ENCODE measurements at places on chromosomes 7 and 10.
A peak's percentile ranks its signal among the peaks of the same experiment; 100 is the strongest.

GRCh38 chr7:99402854-99403253 is 5.5 kb downstream of the PDAP1 start:
- no peak for DNase-seq

DNA sequence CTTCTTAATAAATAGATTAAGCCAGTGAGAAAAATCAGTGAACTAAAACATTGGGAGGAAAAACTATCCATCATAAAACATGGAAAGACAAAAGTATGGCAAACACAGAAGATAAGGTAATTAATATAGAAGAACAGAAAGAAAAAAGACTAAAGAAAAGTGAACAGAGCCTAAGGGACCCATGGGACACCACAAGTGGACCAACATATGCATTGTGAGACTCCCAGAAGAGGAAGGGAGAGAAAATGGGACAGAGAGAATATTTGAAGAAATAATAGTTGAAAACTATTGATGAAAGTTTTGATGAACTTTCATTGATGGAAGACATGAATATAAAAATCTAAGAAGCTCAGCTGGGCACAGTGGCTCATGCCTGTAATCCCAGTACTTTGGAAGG is 71.3 kb downstream of the ZNF783 start:
- DNase-seq: no peak

GRCh38 chr10:74081192-74081803 is 69.3 kb downstream of the AP3M1 start:
- DNase-seq: peak; percentile 34

DNA sequence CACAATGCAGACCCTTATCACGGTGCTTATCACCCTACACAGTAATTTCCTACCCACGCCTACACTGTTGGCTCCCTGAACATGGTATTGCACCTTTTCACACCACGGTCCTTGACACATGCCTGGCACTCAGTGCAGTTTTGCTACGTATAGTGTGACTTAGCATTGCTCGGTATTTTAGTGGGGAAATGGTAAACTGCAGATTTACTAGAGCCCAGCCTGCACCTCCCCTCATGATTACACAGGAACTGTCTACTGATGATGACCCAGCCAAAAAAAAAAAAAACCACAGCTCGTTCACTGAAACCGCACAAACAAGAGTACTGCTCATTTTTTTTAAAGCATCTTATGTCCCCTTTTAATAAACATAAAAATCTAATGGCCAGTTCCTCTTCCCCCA is 124.2 kb upstream of the ZNF746 start:
- DNase-seq: no peak

DNA sequence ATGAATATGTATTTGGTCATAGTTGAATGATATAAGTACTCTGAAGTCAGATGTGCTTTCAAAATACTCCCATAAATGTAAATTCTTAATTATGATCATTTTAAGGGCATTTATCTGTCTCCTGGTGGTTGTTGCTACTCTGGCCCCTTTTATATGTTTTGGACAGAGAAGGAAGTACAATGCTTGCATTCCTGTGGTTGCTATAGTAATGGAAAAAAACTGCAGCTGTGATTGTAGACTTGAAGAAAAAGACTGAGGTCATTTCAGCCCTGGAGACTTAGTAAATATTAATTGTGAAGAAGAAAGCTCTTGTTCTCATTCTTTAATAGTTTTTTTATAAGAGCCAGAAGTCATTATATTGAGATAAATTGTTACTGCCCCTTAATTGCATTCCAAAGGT is 70.2 kb upstream of the FERD3L start:
- DNase-seq: no peak

DNA sequence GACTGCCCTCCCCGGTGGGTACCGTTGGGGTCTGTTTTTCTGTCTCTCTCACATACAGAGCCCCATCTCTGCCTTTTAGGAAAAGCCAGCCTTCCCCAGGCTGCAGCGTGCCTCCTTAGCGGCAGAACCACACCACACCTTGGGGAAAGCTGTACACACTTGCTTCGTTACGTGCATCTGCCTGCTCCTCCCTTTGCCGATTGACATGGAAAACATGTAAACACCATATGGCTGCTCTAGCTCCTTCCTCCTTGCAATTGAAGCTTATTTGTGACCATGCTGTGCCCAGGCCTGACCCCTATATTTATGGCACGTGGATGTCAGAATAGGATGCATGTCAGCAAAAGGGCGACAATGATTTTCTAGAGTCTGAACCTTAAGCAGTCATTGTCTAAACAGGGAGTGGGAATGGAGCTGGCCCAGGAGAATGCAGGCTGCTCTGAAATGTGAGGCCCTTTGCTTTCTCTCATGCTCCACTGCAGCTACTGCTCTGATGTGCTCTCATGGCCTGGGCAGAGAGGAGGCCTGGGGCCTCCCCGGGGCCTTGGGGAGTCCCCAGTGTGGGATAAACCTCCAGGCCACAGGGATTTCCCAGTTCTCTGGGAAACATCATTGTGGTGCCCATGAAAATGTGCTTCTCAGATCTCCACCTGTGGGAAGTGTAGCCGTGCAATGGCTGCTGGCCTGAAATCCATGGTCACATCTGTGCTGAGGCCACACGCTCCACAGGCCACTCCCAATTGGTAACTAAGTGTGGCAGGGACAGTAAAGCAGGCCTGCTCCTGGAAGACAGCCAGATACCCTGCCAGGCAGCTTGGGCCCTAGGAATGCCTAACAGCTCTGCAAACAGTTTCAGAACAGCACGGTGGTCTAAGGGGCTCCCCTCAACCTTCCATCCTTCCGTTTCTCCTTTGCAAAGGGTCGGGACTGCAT is 18.6 kb downstream of the PDE6C start:
- DNase-seq: no peak

DNA sequence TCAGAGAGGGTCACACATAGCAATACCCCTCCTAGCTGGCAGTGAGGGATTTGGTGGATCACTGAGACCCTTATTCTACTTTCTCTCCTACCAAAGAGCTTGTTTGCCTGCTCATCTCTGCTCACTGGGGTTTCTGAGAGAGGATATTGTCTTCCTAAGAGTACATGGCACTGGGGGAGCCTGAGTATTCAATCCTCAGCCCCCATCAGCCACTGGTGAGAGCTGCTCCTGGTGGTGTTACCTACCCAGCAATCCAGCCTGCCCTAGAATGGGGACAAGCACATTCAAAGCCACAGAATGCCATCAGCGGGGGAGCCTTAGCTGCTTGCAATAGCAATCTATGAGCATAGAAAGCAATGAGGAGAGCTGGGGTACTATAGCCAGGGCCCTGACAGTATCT is 281.1 kb downstream of the WDR11 start:
- no peak for DNase-seq

DNA sequence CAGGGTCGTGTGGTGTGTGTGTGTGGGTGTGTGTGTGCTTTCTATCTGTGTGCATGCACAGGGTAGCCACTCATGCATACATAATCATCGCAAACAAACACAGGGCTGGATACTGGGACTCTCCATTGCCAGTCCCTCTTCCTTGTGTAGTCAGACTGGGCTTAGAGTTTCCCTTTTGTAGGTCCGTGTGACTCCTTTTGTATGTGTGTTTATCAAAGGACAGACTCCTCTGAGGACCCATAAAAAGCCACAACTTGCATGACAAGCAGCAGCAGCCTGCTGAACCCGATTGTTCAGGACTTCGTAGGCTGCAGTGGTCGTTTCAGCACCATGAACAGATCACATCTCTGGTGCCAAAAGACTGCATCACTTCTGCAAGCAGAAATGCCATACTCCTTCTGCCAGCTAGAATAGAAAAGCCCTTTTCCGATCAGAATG is 895 bp downstream of the VSTM2A start:
- no peak for DNase-seq

DNA sequence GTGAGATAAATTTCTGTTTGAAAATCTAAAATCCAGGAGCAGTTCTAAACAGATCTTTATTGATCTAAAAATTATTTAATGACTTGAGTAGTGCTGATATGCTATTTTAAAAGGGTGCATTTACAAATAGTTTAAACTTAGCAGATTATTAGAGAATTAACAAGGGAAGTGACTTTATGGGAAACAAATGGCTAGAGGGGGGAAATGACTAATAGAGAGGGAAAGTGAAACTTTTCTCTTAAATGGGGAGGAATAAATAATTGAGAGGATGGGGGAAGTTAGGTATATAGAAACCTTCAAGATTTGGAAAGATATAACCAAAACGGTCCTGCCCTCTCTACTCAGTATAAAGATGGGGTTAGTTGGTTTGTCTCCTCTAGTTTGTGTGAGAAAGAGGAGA is 90.1 kb upstream of the ARMC3 start:
- no peak for DNase-seq

DNA sequence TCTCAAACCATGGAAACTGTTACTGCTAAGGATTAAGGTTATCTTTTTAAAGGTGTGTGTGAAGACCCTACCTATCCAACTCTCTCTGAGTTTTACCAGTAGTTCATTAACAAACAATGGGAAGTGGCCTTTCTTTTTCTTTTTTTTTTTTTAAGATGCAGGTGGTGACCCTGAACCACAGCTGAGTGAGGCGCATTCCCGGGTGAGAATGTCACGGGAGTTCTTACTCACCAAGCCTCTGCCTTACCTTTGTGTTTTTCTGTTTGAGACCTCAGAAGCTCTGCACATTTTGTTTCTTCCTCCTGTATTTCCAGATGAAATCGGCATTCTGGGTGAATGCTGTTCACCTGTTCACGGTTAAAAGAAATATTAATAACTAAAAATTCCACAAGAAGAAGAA is 2.5 kb downstream of the VIPR2 start:
- no peak for DNase-seq

DNA sequence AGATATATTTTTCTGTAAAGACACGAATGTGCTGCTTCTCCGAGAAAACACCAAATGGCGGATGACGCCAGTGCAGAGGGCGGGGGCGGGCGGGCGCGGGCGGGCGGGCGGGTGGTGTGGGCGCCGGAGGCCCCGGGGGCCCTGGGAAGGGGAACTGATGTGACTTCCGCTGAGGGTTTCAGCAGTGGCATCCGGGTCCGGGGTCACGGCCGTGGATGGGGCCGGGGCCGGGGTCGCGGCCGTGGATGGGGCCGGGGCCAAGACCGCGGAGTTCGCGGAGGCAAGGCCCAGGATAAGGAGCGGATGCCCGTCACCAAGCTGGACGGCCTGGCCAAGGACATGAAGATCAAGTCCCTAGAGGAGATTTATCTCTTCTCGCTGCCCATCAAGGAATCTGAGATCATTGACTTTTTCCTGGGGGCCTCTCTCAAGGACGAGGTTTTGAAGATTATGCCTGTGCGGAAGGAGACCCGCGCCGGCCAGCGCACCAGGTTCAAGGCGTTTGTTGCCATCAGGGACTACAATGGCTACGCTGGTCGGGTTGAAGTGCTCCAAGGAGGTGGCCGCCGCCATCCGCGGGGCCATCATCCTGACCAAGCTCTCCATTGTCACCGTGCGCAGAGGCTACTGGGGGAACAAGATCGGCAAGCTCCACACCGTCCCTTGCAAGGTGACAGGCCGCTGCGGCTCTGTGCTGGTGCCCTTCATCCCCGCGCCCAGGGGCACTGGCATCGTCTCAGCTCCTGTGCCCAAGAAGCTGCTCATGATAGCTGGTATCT is 20.3 kb upstream of the IGF2BP3 start:
- no peak for DNase-seq

DNA sequence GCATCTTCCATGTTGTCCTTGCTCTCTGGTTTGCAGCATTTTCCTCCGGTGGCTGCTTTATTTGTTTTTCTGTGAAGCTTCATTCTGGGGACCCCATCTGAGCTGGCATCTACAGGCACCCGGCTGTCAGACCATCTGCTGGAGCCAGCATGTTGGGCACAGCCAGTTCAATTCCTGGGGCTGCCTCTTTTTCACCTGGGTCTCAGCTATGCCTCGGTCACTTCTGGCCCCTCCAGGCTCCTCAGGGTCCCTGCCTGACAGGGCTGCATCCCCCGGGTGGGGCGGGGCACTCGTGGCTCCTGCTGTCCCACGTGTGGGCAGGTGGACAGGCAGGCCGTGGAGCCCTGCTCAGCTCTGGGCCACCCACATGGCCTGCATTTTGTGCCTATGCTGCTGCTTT is 8.1 kb downstream of the SCART1 start:
- DNase-seq: no peak

DNA sequence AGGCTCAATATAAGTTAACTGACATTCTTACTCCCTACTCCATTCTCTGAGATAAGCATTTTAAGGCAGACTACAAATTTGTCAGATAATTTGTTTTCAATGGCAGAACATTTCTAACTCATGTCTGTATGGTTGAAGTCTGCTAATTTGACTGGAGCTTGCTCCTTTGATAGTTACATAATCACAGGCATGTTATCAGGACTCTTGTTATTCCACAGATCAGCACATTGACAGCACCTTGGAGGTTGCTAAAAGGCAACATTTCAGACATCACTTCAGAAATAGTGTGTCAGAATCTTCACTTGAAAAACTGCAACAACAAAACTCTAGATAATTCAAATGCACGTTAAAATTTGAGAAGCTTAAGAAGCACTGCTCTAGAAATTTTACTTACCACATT is 158.3 kb upstream of the PCLO start:
- no peak for DNase-seq

DNA sequence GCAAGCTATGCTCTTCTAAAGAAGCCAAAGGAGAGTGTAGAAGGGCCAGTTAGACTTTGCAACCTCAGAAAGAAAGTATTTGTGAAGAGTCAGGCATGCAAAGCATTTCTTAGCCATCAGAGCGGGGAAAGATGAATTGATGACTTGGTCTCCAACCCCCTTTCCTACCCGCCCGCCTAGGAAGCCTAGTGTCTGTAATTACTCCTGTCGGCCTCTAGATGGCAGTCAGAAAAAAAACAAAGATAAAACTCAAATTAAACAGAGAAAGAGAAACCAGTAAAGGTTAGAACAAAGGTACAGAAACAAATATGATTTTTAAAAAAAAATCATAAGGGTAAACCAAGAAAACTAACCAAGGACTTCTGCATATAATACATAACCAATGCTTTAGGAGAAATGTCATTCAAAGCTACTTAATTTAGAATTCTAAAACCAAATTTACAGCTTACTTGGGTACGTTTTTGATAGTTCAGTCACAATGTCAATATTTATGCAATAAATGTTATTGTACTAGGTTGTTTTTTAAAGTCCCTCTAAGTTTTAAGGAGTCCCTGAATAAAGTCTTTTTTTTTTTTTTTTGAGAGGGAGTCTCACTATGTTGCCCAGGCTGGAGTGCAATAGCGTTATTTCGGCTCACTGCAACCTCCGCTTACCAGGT is 97.6 kb downstream of the LYZL1 start:
- no peak for DNase-seq

GRCh38 chr7:71408271-71408670 is 276.3 kb downstream of the GALNT17 start:
- DNase-seq: no peak
